Mesenteric fat pad (tissue), 1 donor: ENCODE measurements at places on chromosomes 16 and 17. TPM values are rescaled to one million over a fixed set of nuclear protein-coding genes. Genes with fewer than 3 reads are reported as not detected.

Gene KRTAP1-4
- not detected for total RNA-seq

Gene OR1F1
- not detected for total RNA-seq

Gene TLK2
- 44.5 TPM for total RNA-seq

Gene GRAP
- total RNA-seq = 5.9 TPM

Gene VPS9D1
- total RNA-seq = 17.9 TPM

Gene DHX58
- 13.2 TPM for total RNA-seq

Gene KRTAP2-1
- not detected for total RNA-seq

Gene TERB1
- not detected for total RNA-seq

Gene FBXW10
- 0.51 TPM for total RNA-seq

Gene CACNG1
- total RNA-seq = not detected

Gene CHRNE
- 1.6 TPM for total RNA-seq

Gene ZPBP2
- total RNA-seq = not detected

Gene PRKCA
- total RNA-seq = 14.9 TPM

Gene CIITA
- total RNA-seq = 10.0 TPM

Gene CD300LB
- total RNA-seq = 1.3 TPM

Gene AIPL1
- total RNA-seq = not detected

Gene FOXJ1
- 0.16 TPM for total RNA-seq

Gene KRT31
- total RNA-seq = not detected

Gene TMEM114
- total RNA-seq = not detected

Gene HES7
- total RNA-seq = not detected

Gene FA2H
- not detected for total RNA-seq

Gene SHCBP1
- 0.29 TPM for total RNA-seq

Gene ABCA3
- total RNA-seq = 19.5 TPM

Gene CCL1
- total RNA-seq = not detected

Gene ADAP2
- total RNA-seq = 43.2 TPM

Gene CCT6B
- total RNA-seq = 2.0 TPM

Gene KRTAP9-4
- total RNA-seq = not detected

Gene OR2C1
- not detected for total RNA-seq

Gene PIK3R5
- 34.5 TPM for total RNA-seq

Gene SCN4A
- 27.1 TPM for total RNA-seq

Gene PPM1E
- total RNA-seq = 0.13 TPM

Gene QPRT
- 3.4 TPM for total RNA-seq

Gene MYH2
- total RNA-seq = not detected
